ENCODE measurements at places on chromosomes 4 and X.

GRCh38 chr4:2432991-2433530, 14.3 kb downstream of the CFAP99 start:
- no peak for DNase-seq

DNA sequence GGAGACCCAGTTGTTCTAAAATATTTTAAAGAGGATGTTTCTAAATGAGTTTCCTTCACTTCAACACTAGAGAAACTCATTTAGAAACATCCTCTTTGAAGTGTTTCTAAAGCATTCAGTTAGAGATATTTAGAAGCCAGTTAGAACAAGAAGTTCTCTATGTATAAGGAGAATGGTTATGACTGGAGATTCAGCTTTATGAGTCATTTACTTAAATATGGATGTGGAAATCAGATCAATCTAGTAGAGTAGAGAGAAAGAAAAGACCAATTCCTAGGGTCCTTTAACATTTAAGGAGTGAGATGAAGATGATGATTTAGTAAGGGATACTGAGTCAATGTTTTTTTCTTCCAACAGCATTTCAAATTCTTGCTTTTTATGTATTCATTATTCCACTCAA, 234.1 kb downstream of the GRXCR1 start:
- DNase-seq = no peak

DNA sequence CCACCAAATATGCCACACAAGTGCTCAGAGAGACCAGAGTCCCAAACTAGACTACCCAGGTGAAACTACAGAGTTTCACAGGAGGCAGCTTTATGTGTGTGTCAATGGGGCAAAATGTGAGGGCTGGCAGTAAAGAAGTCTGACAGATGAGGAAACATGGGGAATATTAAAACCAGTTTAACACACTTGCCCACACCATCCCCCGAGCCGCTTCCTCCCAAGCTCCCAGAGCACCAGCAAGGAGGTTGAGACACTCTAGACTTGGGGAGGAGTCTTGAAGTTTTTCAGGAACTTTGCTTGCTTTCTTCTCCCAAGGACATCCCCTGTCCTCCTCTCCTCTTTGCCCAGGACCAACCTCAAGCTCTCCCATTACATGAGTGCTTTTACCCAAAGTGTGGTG, 94.7 kb upstream of the SPRY1 start:
- DNase-seq = no peak

- no peak for DNase-seq
These were observed 4.1 kb downstream of the AFF2 start for GRCh38 chrX:148504506-148504905.

DNA sequence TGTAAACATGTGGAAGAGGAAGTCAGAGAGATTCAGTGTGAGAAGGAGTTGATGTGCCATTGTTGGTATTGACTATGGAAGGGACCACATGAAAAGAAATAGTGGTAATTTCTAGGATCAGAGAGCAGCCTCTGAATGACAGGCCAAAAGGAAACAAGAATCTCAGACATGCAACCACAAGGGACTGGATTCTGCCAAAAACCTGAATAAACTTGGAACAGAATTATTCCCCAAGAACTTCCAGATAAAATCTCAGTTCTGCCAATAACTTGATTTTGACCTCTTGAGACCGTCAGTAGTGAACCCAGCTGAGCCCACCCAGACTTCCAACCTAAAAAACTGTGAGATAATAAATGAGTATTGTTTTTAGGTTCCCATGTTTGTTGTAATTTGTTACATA, 653.6 kb upstream of the NR3C2 start:
- no peak for DNase-seq

- DNase-seq = no peak
These were observed 330.9 kb downstream of the BCOR start for GRCh38 chrX:39766855-39767254.

- DNase-seq = no peak
These were observed 831.7 kb upstream of the POU3F4 start for GRCh38 chrX:82676386-82676785.

DNA sequence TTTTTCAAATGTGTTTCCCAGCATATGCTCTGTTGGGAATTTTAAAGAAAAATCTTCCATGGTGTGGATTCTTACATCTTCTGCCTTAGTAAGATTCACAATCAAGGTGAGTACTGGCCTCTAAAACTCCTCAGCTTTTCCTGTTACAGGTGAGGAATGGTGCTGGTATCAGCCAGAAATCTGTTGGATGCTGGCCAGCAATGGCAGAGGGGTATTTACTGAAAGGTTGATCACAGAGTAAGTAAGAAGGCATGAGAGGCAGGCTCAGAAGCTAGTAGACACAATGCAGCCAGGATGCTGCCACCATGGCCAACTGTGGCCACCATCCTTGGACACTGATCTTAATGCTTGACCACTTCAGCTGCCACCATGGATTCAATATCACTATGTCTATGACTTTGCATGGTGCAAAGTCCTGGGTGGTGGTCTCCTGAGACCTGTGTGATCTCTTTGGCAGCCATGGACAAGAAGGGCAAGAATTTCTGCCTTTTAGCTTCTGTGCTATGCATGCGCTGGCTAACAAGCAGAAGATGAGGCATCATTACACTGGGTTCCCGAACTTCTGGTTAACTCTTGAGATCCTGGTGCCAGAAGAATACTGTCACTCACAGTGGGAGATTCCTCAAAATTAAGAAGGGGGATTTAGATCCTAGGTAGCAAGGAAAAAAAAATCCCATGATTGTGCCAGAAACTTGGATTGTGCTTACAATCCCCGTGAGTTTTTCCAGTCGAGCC, 60.2 kb downstream of the CHRNA9 start:
- no peak for DNase-seq

- DNase-seq = no peak
These were observed 87.1 kb downstream of the TMEM131L start for GRCh38 chr4:153553155-153553818.

DNA sequence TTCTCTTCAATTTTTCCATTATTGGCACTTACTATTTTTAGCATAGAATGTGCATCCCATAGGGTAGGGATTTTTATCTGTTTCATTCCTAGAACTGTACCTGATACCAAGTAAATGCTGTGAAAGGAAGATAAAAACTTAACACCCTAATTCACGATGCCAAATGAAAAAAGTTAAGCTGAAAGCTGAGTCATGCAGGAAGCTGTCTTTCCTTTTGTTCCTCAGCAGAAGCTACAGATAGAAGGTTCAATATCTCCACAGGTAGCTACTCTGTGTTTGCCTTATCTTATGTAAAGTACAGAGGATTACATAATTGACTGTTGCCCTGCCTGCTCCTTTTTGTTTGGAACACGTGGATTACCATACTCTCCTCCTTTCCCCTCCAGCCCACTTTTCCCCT, 77.0 kb downstream of the LRP2BP start:
- DNase-seq = no peak

DNA sequence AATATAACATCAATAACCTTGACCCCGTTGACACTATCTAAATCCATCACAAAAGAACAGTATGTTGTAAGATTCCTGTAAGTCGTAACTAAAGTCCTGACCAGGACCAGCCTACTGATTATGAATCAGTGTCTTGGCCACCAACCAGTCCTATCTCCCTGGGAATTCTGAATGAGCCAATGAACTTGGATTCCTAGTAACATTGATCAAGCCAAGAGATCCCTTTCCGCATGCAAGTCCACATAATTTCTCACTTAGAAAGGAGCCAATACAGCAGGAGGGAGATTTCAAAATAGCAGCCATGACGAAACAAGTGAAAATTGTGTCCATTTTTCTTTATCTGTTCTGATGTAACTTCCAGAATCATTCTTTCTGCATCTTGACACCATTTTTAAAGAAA, 9.5 kb downstream of the XPNPEP2 start:
- DNase-seq = no peak

DNA sequence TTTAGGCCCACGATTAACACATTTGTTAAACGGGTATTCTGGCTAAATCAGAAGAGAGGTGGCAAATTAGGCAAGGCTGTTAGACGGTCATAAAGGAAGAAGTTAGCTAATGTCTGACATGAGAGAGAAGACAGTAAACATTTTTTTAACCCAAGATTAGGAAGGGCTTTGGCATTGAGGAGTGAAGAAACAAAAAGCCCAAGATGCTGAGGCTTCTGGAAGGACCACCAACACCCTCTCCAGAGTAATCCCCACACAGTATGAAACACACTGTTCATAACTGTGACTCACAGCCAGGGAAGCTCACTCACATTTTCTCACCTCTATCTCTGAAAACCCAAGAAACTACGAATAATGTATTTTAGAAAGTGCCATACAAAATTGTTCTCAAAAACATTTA, 127.6 kb downstream of the AMELX start:
- DNase-seq = no peak

- DNase-seq = no peak
These were observed 1495.5 kb downstream of the PCDH18 start for GRCh38 chr4:136036744-136037143.

DNA sequence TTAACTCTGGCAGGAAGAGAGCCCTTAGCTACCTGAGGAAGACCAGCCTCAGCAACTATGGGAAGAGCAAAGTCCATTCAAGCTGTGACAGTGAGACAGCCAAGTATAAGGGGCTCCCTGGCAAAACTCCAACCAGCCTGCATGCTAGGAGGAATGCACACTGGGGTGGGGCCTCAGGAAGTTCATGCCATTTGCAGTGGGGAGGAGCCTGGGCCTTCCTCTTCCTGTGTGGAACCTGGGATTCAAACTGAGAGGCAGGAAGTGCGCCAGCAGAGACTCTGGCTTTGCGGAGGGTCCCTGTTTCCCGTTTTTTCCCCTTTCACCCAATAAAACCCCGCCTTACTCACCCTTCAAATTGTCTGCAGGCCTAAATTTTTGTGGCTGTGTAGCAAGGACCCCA, 33.0 kb downstream of the TFDP3 start:
- DNase-seq = no peak

DNA sequence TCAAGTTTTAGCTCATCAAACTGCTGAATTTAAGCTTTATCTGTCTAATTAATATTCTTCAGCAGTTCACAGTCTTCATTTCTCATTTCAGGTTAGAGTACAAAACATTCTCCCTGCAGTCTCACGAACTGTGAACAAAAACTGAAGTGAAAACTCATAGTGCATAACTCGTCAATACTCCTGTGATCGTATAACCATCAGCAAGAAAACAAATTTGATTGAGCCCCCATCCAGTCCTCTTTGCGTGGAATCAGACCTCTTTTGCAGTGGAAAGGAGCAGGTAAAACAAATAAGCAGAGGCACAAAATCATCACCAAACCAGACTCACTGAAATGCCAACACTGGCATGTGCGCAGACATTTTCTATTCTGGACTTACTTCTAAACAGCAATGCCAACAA, 12.7 kb downstream of the ADAM29 start:
- DNase-seq = no peak

- DNase-seq = peak; percentile 81
These were observed 5.3 kb downstream of the ZFYVE28 start for GRCh38 chr4:2412885-2413716.

GRCh38 chrX:44935640-44936039, 62.7 kb downstream of the KDM6A start:
- no peak for DNase-seq

DNA sequence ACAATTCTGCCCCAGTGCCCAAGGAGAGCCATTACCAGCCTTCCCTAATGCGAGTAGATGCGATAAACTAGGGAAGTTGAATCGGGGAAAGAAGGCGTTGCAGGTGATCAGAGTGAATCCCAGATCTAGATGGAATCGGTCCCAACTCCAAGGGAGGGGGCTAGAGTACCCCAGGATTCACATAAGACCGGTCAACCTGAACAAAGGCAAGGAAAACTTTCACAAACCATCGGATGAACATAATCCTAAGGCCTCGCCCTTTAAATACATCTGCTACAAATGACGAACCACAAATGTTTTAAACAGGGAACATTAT, 11.2 kb upstream of the ZCCHC13 start:
- DNase-seq = no peak

DNA sequence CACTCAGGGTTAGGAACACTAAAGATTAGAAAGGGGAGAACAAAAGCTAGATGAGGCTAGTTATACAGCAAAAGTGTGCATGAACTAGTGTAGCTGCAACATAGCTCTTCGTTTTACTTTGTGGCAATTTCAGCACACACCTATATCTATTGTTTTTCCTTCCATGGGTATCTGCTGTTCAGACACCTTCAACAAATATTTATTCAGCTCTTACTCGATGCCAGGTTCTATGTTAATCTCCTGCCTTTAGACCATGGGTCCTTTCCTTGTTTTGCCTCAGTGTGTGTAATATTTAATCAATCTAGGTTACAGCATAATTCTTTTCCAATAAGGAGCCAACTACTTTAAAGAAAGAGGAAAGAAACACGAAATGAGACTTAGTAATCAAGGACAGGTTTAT, 10.4 kb upstream of the FAM9A start:
- no peak for DNase-seq

GRCh38 chr4:151624626-151625565, 135.9 kb downstream of the GATB start:
- no peak for DNase-seq

Measured in T follicular helper cell (primary cell).